ENCODE measurements at places on chromosomes 7 and 10. TPM values are rescaled to one million over a fixed set of nuclear protein-coding genes. Genes with fewer than 3 reads are reported as not detected.
A peak's percentile ranks its signal among the peaks of the same experiment; 100 is the strongest.

- DNase-seq, result no peak
Measured at GRCh38 chr10:45135443-45136198, 134.9 kb downstream of the ZNF22 start.

GRCh38 chr10:662223-662605 is 27.3 kb downstream of the DIP2C start:
- no peak for DNase-seq

GRCh38 chr10:33335551-33335800 is 1.0 kb upstream of the NRP1 start:
- DNase-seq, result no peak

DNA sequence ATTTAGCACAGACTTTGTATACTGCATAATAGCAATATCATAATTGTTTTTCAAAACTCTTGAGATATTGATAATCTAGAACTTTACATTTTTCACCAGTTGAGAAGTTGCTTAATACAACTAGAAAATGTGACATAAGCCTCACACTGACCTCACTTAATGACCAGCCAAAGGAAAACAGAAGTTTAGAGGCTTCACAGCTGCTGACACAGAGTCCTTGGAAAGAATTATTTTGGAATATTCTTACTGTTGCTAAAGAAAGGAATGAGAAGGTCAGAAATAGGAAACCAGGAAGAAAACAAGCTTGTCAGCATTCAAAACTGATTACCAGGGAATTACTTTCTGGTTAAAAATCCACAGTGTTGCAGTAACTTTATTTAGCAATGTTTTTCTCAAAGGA is 35.5 kb upstream of the WASL start:
- DNase-seq, result peak; percentile 18

- DNase-seq, result no peak
Measured at GRCh38 chr10:11593612-11594011, 17.8 kb downstream of the USP6NL start.

DNA sequence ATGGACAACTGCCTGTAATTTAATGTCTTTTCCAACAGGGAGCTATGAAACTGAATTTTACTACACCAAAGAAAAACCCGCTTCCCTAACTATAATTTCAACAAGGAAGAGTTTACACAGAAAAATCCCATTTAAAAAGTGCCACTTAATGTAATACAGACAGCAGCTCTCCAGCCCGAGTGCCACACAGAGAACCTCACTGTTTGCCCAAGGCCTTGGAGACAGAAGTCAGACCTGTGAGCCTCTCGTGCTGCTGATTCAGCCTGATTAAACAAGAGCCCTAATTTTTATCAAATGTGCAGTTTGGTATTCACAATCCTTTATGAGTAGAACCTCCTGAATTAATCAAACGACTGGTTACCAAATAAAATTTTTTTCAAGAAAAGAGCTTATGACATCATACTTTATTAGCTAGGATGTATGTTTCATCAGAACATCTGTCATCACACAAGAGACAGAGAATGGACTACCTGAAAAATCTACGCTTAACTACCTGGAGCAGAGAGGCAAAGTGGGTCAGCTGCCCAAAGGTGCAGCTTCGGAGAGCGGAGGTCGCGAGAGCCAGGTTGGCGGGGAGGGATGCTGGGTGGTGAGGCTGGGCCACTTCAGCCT is 543.6 kb downstream of the SDK1 start:
- DNase-seq, result no peak

DNA sequence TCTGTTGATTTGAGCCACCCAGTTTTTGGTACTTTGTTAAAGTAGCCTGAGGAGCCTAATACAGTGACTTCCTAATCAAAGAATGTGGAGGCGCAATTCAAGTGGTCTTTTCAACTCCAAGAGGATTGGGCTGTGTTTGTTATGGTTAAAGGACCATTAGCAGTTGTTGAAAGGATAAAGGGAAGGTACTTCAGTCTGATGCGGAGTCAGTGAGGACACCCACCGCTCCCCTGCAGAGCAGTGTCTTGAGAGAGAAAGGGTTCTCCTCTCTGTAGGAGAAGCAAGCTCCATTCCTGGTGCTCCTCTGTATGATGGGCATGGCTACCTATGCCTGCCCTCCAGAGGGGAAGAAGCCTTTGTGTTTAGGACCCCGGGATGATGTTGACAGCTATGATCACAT is 590.6 kb upstream of the C7orf33 start:
- no peak for DNase-seq

Gene CPA1
- not detected for total RNA-seq

All from bronchial epithelial cell (primary cell).